ENCODE measurements at places on chromosomes 2 and 18. TPM values are rescaled to one million over a fixed set of nuclear protein-coding genes. Genes with fewer than 3 reads are reported as not detected.

Gene CRYGD
- not detected for polyA plus RNA-seq

Gene DOK1
- 1.1 TPM for polyA plus RNA-seq

Gene INHBB
- polyA plus RNA-seq: 20.0 TPM

Gene EFR3B
- 0.59 TPM for polyA plus RNA-seq

Gene SOX11
- 0.13 TPM for polyA plus RNA-seq

Gene PAIP2B
- polyA plus RNA-seq: 7.2 TPM

Gene FBLN7
- polyA plus RNA-seq: 0.18 TPM

Gene FABP1
- polyA plus RNA-seq: 4.5 TPM

Gene SERPINB10
- polyA plus RNA-seq: not detected

Gene RAB10
- 116 TPM for polyA plus RNA-seq

Gene CYP1B1
- polyA plus RNA-seq: 1.1 TPM

Gene FAM117B
- polyA plus RNA-seq: 0.39 TPM

Gene UCN
- 0.44 TPM for polyA plus RNA-seq

Gene LYPD6B
- polyA plus RNA-seq: not detected

Gene KIAA2012
- not detected for polyA plus RNA-seq

Gene PRKAG3
- 60.2 TPM for polyA plus RNA-seq

Gene SLC16A14
- 0.17 TPM for polyA plus RNA-seq

Gene GALR1
- not detected for polyA plus RNA-seq

Gene PROKR1
- 0.03 TPM for polyA plus RNA-seq

Gene ANO7
- polyA plus RNA-seq: 0.55 TPM

Gene SLC19A3
- polyA plus RNA-seq: 0.38 TPM

Gene COLEC11
- polyA plus RNA-seq: 0.23 TPM

Gene POTEC
- not detected for polyA plus RNA-seq

Gene MC4R
- polyA plus RNA-seq: not detected

Gene XDH
- 0.10 TPM for polyA plus RNA-seq

Gene SPR
- polyA plus RNA-seq: 39.1 TPM

Gene B4GALT6
- 4.0 TPM for polyA plus RNA-seq

Gene NEB
- 1,696 TPM for polyA plus RNA-seq

All from psoas muscle (tissue), 8 donors.